ENCODE measurements at places on chromosomes 1 and 21.

- DNase-seq = peak; percentile 64
Observed at GRCh38 chr1:23167353-23168078, 1.1 kb downstream of the LUZP1 start.

DNA sequence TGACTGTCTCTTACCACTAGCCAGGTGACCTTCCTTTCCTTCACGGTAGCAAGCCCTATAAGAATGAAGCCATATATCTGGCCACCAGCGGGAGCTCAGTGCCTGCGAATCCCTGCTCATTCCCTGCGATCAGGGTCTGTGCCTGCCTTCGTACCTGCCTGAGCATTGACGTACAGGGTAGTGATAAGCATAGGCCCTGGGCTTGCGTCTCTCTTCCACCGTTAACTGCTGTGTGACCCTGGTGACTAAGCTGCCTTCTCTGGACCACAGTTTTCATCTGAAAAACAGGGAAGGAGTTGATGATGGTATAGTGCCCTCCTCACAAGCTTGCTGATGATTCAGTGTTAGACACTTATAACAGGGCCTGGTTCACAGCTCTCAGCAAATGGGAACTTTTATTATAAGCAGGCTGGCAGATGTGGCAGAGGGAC, 4.1 kb downstream of the ZC3H12A start:
- DNase-seq = peak; percentile 49

- DNase-seq = no peak
Observed at GRCh38 chr1:54328066-54328636, 78.0 kb downstream of the SSBP3 start.

DNA sequence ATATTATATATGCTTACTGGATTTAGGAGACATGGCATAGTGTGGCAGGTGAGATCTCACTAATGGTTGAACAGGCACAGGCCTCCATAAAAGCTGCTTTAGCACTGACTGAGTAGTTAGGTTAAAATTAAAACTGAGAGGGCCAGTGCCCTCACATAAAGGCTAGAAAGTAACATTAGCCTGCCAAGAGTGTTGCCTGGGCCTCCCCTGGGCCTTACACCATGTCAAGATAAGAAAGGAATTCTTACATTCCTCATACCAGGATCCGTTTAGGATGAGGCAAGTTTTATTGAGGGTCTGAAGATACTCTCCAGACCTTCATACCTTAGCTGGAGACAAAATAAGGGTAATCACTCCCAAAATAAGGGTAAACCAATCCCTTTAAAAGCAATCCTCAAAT, 1011.8 kb downstream of the PLA2G4A start:
- no peak for DNase-seq

DNA sequence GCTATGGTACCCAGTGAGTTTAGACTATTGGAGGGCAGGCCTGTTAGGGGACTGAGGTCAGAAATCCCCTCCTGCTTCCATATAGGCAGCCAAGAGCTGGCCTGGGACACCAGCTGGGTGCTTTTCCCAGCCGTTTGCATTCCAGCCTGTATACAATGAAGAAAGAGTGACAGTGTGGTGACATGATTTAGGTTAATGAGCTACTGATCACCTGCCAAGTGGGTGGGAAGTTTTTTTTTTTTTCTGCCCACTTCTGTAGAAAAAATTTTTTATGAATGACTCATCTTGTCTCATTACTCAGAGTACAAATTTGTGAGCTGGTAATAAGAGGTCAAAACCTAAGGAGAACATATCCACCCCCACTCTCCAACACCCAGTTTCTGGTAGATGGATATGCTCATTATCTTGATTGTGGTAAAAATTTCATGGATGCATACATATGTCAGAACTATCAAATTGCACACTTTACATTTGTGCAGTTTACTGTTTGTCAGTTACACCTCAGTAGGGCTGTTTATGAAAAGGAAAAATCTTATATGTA, 16.4 kb upstream of the CGN start:
- DNase-seq = peak; percentile 46

- no peak for DNase-seq
Observed at GRCh38 chr1:111867868-111868440, 112.3 kb downstream of the DDX20 start.

- DNase-seq = peak; percentile 80
Observed at GRCh38 chr1:221435504-221435904, 306.4 kb downstream of the DUSP10 start.

DNA sequence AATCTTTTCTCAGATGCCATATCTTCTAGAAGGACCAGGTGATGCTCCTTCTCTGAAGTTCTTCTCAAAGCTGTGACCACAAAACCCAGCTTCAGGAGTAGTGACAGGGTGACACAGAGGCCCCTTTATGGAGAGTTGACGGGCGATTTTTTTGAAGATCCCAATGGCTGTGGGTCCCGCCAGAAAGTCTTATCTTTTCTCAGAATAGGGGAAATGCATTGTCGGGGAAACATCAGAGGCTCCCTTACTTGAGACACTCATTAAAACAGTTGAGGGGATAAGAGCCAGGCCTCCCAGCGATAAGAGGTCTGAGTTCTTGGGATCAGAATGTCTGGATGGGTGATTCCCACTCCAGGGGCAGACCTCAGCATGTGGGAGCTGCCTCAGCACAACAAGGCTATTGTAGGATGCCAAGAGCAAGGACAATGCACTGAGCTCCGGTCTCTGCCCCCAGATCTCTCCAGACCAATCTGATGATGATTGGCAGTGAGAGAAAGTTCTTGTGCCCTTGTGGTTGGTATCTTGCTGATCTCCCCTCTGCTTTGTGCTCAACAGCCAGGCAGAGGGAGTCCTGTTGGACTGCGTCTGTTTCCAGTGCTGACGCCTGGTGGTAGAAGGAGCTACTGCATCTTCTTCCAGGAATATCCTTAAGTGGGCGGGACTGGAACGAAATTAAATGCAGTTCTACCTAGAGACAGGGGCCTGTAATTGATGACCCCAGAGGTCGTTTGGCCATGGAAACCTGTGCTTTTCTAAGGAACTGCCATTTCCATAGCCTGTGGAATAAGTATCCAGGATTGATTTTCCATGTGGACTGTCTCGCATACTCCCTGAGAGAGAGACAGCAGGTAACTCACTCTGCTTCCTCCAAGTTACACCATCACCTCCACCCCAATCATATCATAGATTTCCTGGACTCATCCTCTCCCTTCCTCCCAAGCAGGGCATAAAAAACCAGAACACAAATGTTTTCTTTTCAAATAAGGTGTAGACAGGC, 6.8 kb upstream of the ACKR1 start:
- peak; percentile 94 for DNase-seq

DNA sequence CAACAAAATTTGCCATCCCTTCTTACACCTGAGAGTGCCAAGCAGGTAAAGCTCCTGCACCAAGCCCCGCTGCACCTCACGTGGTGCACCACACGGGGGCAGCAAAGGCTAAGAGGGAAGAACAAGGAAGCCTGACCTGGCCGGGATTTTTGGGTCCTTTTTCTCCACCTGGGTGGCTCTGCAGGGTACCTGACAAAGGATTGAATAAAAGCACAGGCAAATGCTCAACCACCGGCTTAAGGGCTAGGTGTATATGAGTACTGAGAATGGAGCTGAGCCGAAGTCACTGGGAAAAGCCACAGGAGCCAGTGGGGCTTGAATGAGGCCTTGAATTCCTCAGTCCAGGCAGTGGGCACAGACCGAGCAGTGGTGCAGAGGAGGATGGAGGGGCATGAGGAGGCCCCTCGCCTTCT, 36.4 kb downstream of the ZNF697 start:
- DNase-seq = peak; percentile 78

GRCh38 chr1:191546803-191547202, 611.5 kb upstream of the RGS18 start:
- DNase-seq = no peak

- no peak for DNase-seq
Observed at GRCh38 chr1:205122489-205122882, 708 bp upstream of the RBBP5 start.

DNA sequence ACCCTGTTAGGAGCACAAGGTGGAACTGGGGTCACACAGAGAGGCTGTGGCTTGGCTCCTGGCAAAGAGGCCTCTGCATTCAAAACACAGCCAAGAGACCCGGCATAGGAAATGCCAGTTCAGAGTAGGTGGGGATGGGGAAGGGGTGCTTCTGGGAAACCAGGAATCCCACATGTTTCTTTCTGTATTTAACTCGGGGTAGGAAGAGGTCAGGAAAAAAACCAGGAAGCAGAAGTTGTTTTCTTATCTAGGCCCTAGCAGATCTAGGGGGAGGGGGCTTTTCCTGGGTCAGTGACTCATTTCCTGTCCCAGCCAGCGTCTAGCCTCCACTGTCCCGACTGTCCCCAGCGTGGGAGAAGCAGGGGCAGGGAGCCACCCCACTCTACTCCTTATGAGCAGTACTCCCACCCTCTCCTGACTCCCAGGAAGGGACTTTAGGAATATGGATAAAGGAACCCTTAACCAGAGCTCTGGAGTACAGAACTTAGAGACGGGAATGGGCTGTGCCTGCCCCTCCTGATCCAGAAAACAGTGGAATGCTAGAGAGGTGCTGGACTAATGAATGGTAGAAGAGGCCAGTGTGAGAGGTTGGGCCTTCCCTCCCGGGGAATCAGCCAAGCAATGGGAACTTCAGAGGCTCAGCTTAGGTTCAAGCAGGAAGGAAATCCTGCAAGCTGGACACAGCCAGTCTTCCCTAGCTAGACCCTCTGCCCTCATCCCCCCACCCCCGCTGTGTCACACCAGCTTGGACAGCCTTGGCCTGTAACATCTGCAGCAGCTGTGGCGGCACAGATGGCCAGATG, 5.7 kb downstream of the FHL3 start:
- DNase-seq = peak; percentile 89

DNA sequence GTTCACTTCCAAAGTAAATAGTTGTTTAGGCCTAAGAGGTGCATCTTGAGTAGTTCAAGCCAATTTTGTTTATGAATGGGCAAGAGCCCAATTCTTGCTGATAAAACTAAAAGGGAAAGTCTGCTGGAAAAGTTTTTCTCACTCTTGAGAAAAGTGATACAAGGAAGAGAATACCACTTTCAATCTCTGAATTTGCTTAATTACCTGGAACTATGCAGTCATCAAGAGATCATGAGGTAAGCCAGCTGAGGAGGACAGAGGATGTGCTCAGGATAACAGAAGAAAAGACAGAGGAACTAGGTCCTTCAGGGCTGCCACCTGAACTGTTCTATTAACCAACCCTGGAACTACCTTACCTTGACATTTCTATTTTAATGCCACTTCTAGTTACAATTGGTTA, 42.2 kb downstream of the ILDR2 start:
- DNase-seq = no peak

- DNase-seq = no peak
Observed at GRCh38 chr1:211182746-211183145, 48.8 kb upstream of the KCNH1 start.

DNA sequence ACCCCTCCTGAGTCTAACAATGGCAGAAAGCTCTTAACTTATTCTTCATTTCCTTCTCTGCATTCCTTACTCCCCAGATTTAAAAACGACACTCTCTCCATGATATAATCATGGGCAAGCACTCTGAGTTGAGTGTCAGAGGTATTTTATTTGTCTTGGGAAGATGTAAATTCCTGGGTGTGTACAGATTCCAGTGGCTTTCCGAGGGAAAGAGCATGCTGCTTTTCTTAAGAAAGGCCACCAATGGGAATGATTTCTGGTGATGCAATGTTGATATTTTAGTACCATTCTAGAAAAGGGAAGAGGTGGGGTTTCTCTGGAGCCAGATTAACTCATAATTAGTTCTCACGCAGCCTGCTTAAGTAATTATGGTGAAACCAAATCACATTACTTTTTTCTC, 47.8 kb upstream of the BTG3 start:
- DNase-seq = no peak

- DNase-seq = peak; percentile 40
Observed at GRCh38 chr1:172588296-172589291, 55.6 kb downstream of the SUCO start.

DNA sequence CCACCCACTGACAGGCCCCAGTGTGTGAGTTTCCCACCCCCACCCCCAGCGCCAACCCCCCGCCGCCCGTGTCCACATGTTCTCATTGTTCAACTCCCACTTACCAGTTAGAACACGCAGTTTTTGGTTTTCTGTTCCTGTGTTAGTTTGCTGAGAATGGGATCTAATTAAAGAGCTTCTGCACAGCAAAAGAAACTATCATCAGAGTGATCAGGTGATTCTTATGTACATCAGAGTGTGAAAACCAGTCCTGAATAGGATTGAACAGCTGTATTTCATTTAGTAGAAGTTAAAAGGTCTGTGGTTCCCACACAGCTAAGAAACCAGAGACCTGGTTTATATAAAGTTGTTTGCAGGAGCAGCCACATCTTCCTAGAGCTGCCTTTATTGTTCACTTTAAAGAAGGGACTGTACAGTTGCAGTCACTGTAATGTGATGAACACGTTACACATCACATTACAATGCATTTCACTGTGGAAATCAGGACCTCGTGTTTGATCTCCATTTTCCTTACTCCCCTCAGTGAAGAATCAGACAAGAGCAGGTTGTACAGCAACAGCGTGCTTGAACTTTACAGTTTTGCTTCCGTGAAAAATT, 1.2 kb downstream of the GBP6 start:
- no peak for DNase-seq

DNA sequence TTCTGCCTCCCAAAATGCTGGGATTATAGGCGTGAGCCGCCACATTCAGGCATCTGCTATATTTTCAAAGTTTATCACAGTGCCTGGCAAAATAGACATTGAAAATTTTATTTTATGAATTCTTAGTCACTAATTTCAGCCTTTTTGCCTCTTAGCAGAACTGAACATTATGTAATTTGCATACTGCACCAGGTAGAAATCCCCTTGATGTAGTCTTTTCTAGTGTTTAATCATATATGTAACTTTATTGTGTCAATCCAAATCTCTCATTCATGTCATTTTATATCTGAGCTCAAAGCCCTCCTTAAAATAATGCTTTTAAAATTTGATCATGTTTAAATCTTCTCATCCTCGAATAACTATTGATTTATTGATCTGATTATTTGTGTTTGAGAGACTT, 19.2 kb downstream of the WDTC1 start:
- DNase-seq = no peak

DNA sequence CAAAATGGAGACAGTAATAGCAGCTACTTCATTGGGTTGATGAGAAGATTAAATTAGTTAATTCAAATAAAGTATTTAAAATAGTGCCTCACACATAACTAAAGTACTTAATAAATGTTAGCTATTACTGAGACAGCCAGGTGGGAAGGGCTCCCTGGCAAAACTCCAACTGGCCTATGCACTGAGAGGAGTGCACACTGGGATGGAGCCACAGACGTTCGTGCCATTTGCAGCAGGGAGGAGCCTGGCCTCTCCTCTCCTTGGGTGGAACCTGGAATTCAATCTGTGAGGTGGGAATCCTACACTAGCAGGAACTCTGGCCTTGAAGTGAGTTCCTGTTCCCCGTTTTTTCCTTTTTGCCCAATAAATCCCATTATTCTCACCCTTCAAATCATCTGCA, 28.1 kb downstream of the SLC5A9 start:
- no peak for DNase-seq
